ENCODE measurements at places on chromosomes 4 and X.

DNA sequence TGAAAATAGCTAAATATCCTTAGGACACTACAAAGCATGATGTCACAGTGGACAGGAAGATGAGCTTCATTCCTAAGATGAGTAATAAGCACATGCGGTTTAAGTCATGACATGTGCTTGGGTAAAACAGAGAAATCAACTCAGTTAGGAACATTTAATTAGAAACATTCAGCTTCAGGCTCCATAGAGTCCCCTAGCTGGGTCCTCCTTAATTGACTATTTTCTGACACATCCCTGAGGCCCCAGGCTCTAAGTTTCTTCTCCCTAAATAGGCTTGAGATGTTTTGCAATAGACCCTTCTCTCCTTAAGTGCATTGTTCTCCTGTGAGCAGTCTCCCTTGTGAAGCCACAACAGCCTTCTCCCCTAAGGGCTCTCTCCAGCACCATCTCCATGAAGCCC lies 70.4 kb upstream of the ANXA3 start:
- peak; percentile 69 for DNase-seq

DNA sequence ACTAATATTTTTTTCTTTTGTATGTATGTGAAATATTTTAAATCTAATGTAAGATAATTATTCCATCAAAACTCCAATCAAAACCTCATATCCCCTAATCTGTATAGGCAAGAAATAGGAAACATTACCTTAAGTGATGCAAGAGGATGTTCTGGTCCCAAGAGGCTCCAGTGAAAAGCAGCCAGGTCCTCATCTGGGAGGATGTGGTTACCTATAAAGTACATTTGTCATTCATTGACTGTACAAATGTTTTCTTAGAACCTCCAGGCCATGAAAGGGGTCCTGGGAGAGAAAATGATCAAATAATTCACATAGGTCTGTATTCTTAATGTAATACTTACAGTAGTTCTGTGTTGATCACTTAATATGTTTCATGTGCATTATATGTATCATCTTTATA lies 25.5 kb downstream of the FAM120C start:
- DNase-seq = no peak

- no peak for DNase-seq
These were observed 8.9 kb downstream of the SNX25 start for GRCh38 chr4:185218312-185218711.

DNA sequence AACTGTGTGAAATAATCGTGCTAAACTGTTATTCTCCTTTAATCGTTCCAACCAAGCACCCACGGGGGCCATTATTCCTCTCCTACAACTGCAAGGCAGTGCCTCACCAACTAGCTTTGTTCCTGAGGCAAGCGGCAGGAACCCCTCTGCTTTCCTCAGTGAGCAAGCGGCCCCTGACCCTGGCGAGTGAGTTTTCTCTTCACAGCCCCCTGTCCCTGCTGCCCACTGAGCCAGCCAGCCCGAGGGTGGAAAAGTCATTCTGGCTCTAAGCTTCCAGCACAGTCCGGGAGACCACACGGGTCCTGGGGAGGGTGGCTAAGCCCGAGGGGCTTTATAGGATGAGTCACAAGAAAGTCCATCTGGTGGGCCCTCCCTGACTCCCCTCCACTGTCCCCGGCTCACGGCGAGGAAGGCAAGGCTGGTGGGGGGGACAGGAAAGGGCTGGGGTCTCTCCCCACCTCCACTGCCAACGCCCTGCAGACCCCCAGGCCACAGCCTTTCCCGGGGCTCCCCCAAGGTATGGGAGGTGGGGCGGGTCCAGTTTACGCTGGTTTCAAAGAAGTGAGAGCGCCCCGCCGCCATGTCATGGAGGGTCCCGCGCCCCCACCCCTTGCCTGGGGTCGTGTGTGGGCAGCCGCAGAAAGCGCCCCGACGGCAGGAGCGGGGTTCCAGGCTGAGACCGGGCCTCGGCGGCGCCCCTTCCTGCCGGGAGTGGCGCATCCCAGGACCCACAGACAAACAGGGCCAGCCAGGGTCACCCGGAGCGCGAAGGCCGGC lies 45.0 kb downstream of the CPLX1 start:
- DNase-seq = no peak

- peak; percentile 12 for DNase-seq
These were observed 669 bp downstream of the TMEM150C start for GRCh38 chr4:82560853-82561785.

DNA sequence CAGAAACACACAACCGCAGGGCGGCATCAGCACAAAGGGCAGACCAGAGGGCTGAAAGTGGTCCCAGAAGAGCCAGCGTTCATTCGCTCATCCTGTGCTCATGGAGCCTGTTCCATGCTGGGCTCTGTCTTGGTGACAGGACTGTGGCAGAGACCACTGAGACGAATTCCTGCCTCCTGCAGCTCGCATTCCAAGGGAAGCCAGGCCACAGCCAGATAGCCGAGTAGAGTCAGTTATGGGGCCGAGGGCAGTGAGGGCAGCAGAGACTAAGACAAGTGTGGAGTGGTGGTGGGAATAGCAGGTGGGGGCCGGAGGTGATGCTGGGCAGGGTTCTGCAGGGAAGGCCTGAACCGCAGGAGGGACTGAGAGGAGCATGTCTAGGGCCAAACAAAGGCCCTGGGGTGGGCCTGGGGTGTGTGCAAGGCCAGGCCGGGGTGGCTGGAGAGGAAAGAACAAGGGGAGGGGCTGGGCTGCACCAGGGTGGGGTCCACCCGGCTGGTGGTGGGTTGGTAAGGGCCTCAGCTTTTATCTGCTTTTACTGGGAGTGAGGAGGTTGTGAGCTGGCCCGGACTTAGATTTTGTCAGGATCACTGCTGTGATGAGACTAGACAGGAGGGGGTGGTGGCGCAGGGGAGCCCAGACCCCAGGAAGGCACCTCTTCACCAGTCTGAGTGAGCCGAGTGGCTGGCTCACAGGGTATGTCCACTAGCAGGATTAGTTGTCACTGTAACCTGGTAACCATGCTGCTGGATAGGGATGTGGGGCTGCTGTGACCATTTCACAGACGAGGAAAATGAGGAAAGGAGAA lies 6.3 kb downstream of the PSAPL1 start:
- DNase-seq = no peak

- no peak for DNase-seq
These were observed 19.1 kb upstream of the MECP2 start for GRCh38 chrX:154116426-154117211.

DNA sequence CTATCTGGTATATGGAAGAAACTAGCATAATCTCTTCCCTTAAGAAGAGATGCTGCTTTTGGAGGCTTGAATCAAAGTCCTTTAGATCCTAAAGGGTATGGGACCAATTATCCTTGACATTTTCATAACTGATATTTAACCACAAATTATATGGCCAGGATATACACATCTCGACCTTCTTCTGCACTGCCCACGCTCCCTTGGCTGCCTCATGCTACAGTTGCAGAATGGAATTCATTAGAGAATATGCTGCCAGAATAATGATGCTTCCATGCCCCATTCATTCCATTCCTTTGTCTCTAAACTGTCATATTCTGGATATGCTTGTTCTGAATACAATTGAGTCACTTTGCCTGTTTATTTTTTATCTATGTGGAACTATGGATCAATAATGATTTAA lies 157.1 kb upstream of the PACRGL start:
- DNase-seq = no peak

DNA sequence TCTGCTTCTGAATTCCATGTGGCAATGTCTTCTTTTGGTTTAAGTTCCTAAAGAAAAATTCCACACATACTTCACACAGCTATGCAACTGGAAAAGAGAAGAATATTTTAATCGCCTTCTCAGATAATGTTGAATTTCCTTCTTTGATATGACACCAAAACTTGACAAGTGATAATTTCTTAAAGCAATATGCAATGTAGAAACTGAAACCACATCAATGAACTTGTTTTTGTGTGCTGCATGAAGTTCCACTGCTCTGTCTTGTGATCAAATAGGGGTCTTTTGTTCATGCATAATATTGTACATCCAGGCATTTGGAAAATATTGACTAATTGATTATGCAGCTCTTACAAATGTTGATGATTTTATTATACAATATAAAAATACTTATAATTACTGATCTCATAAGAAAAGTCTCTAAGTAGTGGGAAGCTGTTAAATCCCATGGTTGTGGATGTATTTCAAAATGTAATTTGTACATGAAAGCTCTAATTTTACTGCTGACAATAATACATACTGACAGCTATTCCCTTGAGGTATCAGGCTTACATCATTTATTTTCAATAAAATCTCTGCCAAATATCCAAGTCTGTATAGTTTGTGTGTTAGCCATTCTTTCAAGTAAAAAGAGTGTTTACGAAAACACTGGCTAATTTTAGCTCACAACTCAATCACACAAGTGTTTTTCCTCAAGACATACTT lies 56.5 kb downstream of the AGA start:
- no peak for DNase-seq

DNA sequence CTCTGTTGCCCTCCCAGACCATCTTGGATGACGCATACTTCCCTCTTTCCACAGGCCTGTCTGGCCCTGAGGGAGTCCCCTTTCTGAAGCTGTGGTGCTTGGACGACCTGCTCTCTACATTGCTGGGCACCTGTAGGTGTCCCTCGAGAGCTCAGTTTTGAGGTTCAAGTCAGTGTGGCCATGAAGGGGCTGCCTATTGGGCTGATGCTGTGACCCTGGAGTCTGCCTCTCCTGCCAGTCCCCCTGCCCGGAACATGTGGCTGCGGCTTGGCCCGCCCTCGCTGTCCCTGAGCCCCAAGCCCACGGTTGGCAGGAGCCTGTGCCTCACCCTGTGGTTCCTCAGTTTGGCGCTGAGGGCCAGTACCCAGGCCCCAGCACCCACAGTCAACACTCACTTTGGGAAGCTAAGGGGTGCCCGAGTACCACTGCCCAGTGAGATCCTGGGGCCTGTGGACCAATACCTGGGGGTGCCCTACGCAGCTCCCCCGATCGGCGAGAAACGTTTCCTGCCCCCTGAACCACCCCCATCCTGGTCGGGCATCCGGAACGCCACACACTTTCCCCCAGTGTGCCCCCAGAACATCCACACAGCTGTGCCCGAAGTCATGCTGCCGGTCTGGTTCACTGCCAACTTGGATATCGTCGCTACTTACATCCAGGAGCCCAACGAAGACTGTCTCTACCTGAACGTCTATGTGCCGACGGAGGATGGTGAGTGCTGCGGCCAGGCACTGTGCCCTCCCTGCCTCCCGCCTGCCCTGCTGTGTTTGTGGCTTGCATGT lies 3.0 kb downstream of the NLGN3 start:
- peak; percentile 20 for DNase-seq

All from suppressor macrophage treated with lipopolysaccharide for 1 hour (primary cell).